Activated T-helper 1 cell treated with Interleukin-2 at 50 U/mL for 16 hours (primary cell): ENCODE measurements at places on chromosomes 1 and 21.

- DNase-seq: no peak
These were observed 66.5 kb downstream of the SH3BGR start for GRCh38 chr21:39518055-39518846.

DNA sequence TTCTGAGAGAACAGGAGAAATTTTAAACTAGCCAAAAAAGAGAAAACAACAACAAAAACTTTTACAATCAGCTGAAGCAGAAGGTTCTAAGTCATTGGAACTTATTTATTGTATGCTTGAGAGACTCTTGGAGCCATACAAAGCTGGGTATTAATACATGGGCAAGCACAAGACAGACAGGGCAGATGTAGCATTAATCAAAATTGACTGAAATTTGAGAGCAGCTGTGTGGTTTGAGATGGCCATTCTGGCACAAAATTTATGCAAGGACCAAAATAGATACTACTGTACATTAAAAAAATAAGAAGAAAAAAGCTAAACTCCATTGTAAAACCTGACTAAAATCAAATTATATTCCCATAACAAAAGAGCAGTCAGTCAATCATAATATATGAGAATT is 892.5 kb downstream of the PLA2G4A start:
- DNase-seq: no peak

GRCh38 chr1:43383449-43383848 is 6.2 kb downstream of the MED8 start:
- DNase-seq: no peak

- no peak for DNase-seq
These were observed 45.6 kb upstream of the RAB4A start for GRCh38 chr1:229225331-229225782.

DNA sequence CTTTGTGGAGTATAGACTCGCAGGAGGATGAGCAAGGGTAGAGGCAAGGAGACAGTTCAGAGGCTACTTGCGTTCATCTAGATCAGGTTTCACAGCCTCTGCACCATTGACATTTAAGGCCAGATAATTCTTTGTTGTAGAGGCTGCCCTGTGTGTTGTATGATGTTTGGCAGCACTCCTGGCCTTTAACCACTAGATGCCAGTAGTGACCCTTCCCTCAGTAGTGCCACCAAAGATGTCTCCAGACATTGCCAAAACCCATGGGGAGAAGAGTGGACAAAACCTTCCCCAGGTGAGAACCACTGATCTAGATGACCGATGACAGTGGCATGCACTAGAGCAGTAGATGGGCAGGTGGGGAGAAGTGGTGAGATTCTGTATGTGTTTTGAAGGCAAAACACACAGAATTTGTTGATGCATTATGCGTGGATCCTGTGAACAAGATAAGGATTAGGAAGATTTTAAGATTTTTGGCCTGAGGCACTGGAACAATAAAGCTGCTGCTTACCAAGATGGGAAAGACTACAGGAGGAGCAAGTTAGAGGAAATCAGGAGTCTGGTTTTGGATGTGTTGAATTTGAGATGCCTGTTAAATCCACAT is 9.9 kb upstream of the COG2 start:
- no peak for DNase-seq

GRCh38 chr1:77565321-77565720 is 117.1 kb downstream of the ZZZ3 start:
- DNase-seq: no peak

DNA sequence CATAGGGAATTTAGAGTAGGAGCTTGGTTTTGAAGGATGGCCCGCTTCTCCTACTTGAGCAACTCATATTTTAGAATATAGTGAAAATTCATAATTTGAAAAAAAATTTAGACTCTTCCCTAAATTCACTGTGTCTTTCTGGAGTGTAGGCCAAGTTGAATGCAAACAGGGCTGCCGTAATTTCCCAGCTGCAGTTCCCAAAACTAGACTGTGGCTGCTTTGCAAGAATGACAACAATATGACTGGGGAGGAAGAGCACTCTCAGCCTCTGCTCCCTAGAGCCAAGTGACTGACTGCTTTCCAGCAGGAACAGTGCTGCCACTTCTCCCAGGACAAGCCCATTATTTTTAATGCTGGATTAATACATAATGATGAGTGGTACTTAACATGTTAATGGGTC is 209.0 kb downstream of the RHOU start:
- no peak for DNase-seq

GRCh38 chr1:178660461-178660860 is 64.6 kb upstream of the RALGPS2 start:
- no peak for DNase-seq

GRCh38 chr1:46489638-46490405 is at the start of gene DMBX1:
Gene DMBX1, plus strand, starts transcription at chr1:46489836. Its CDS starts 17,175 bp downstream, at chr1:46507011.
- DNase-seq: no peak
